Forelimb muscle (tissue), 1 donor: ENCODE measurements at places on chromosomes 11 and 22. TPM values are rescaled to one million over a fixed set of nuclear protein-coding genes. Genes with fewer than 3 reads are reported as not detected.

DNA sequence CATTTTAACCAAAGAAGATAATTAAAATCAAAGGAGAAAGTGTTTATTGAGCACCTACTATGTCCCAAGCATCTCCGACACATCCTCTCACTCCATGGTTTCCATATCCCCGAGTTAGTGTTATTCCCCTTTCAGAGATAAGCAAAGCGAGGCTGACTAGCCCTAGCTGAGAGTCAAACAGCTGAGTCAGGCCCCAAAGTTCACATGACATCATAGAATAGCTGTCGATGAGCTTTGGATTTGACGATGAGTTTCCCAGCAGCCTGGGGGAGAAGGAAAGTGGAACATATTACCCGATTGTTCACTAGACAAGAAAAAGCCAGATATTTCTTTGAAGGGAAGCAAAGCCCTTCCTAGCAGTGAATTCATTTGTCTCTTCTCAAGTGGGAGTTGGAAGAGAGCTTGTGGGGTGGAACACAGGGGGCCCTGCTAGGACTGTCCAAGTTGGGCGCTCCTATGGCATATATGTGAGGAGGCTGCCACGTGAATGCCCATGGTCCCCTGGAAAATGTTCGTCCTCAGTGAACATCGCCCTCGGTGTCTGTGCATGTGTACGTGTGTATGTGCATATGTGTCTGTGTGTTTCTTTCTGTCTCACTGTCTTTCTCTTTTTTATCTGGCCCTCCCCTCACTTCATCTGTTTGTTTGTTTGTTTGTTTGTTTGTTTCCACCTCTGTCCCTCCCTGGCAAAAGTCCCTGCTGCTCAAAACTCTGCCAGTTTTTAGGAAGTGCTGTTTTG, 493 bp upstream of the CYTH4 start:
- no peak for DNase-seq

NOX4 gene
- polyA plus RNA-seq: 2.5 TPM

- no peak for DNase-seq
These were observed 68.5 kb downstream of the C2CD3 start for GRCh38 chr11:74102321-74102720.

- no peak for DNase-seq
These were observed 641 bp downstream of the APOC3 start for GRCh38 chr11:116830184-116830912.

DNA sequence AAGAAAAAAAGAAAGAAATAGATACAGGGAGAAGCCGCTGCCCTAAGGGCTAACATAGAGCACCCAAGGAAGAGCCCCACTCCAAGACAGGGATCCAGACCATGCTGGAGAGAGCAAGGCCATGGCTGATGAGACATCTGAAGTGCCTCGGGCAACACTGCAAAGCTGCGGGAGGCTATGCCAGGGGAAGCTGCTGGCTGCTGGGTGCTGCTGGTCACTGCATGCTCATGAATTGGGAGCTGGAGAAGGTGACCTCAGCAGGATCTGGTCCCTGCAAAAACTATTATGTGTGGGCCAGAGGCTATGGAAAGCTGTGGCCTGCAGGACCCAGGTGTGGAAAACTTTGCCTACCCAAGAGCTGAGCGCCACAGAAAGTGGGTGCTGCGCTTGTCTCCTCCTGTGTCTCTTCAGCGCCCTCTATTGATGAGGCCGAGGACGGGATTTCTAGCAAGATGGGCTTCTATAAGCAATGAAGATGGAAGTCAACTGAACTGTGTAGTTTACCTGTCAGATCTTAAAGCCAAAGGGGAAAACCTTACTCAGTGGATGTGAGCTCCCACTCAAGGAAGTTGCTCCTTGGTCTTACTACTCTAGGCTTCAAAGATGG, 17.3 kb upstream of the SLC29A2 start:
- no peak for DNase-seq

SCGB2A2 gene
- polyA plus RNA-seq: not detected

GRCh38 chr11:124195189-124195734, 12.1 kb downstream of the OR10D3 start:
- DNase-seq: no peak

RAPSN gene
- polyA plus RNA-seq: 93.1 TPM
